ENCODE measurements at places on chromosomes 3 and 15. TPM values are rescaled to one million over a fixed set of nuclear protein-coding genes. Genes with fewer than 3 reads are reported as not detected.

DNA sequence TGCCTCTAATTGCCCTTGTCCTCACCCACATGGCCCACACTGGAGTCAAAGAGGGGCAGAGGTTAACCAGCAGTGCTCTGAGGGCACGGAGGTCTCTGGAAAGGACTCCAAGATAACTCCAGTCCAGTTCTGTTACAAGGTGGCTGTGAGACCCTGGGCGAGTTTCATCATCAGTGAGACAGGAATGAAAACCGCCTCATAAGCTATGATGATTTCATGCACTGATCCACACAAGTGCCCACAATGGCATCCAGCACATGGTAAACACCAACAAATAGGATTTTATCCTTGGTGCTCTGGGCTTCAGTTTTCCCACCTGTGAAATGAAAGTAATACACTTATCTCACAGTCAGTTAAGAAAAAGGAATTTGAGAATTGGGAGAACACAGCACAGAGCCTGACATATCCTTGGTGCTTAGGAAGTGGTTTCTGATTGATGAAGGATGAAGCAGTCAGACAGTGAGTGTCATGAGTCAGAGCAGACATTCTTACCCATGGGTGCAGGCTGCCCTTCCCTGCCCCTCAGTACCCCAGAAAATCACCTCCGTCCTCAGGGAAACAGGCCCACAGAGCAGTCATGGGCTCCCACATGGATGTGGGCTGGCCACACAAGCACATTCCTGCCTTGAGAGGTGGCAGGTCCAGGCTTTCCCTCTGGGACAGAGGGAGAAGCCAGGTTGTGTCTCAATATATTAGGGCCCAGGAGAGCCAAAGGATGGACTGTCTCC lies 48.4 kb downstream of the DAPK2 start:
- DNase-seq = no peak

DNA sequence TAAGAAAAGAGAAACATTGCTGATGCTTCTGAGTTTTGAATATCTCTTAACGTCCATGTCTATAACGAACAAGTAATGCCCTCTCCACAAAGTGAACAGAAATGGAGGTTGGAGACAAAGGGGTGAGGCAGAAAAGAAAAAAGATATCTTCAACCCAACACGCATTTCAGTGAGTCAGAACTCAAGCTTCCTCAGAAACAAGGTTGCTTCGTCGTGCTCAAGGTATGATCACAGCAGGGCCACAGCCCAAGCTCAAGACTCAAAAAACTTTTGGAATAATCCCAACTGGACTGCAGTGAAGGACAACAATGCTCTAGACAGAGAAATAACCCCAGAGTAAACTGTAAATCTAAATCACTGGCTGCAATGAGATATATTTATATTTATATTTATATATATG lies 18.9 kb downstream of the WNT5A start:
- no peak for DNase-seq

GRCh38 chr3:76310667-76311066 lies 525.3 kb upstream of the ZNF717 start:
- DNase-seq = no peak

- no peak for DNase-seq
Observed at GRCh38 chr3:126683069-126683468, 21.0 kb upstream of the CHCHD6 start.

- DNase-seq = no peak
Observed at GRCh38 chr3:73009008-73009407, 12.4 kb downstream of the PPP4R2 start.

The CLDN16 gene
- 0.29 TPM for total RNA-seq

GRCh38 chr3:50139308-50139707 lies 15.8 kb upstream of the SEMA3F start:
- no peak for DNase-seq

DNA sequence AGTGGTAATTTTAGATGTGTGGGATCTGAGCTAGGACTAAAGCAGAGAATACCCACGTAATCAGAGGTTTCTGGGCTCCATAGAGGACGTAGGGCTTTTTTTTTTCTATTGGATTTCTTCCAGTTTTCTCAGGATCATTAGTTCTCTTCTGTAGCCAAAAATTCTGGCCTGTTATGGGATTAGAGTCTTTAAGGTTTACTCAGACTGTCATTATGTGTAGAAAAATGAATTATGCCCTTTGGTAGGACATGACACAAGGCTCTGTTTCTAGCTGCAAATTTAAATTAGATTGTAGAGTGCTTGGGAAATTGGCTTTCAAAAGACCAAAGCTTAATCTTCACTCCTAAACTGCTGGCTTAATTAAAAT lies 1.9 kb downstream of the SETD5 start:
- DNase-seq = no peak

The RBPMS2 gene
- 0.14 TPM for total RNA-seq
